ENCODE measurements at places on chromosomes 16 and 17. TPM values are rescaled to one million over a fixed set of nuclear protein-coding genes. Genes with fewer than 3 reads are reported as not detected.
A peak's percentile ranks its signal among the peaks of the same experiment; 100 is the strongest.

DNA sequence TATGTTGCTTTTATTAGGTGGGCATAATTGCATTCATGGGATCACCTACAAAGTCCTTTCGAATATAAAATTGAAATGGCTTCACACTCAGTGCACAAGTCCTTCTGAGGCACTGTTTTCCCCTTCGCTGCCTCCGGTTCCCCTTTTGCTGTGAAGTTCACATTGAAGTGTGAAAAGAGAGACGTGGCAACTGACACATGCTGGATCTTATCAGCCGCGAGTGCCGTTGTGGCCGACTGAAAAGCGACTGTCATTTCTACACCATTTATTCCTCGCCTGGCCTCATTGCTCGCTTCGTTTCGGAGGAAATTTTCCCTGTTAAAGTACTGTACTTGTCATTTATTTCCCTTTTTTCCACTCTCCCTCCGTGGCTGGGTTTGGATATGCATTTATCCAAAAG is 423.5 kb downstream of the MAF start:
- DNase-seq: no peak

DNA sequence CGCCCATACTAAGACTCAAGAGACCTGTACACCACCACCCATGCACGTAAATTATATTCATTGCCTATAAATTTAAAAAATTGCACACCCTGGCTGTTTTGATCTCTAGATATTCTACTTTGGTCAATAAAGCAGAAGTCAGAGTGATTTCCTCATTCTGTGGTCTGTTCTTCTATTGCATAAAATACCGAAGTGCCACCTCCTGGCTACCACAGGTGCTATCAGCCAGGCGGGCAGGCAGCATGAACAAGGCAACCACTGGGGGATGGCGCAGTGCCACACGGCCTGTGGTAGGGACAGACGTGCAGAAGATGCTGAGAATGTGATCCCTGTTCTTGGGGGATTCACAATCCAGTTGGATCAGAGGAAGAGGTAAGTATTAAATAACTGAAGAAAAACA is 122.3 kb downstream of the CDK5R1 start:
- peak; percentile 75 for DNase-seq

GRCh38 chr17:72984926-72985325 is 107.6 kb downstream of the SLC39A11 start:
- DNase-seq: no peak

DNA sequence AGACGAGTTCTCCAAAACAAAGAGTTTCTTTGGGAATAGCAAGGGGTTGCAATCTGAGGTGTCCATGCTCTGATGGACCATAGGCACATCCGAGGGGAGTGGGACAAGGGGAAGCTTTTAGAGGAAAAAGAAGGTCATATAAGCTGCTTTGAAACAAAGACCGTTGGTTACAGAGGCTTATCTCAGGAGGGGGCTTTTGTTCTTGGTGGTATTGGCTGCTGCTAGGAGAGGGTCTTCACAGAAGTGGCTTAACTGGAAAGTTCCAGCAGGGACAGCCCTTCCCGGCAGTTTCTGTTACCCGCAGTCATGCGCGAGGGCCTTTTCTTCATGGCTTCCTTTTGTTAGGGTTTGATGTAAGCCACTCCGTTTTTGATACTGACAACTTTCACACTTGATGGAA is 76.0 kb downstream of the RAP1GAP2 start:
- no peak for DNase-seq

CCDC78 gene
- not detected for total RNA-seq

SLC12A3 gene
- not detected for total RNA-seq

MAPT gene
- 8.2 TPM for total RNA-seq

PABPN1L gene
- not detected for total RNA-seq

SPHK1 gene
- total RNA-seq: 13.6 TPM
